ENCODE measurements at places on chromosomes 13 and 19.
A peak's percentile ranks its signal among the peaks of the same experiment; 100 is the strongest.

DNA sequence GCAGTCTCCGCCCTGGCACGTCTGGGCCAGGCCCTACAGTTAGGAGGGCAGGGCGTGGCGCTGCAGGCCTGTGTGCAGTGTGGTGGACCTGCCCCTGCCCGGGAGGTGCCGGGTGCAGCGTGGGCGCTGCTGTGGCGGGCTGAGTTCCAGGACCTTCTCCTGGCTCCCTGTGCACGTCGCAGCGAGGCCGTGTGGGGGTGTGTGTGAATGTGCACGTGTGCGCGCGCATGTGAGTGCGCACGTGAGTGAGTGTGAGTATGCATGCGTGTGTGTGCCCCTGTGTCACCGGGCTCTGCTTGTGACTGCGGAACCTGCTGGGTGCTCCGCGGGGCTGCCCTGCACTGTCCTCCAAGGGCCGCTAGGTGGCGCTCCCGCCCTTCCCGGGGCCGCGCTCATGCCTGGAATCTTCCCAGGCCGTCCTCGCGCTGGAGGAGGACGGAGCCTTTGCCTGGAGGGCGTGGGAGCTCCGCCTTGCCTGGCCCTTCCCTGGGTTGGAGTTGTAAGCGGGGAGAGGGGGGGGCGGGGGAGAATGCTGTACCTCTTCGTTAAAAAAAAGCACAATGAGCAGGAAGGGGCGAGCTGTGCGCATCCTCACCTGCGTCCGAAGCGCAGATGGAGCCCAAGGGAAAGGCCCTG, 79.3 kb downstream of the KDM4B start:
- peak; percentile 84 for DNase-seq

- DNase-seq: no peak
Observed at GRCh38 chr19:17266589-17266974, 661 bp upstream of the BABAM1 start.

- no peak for DNase-seq
Observed at GRCh38 chr13:109666656-109667055, 119.7 kb downstream of the IRS2 start.

DNA sequence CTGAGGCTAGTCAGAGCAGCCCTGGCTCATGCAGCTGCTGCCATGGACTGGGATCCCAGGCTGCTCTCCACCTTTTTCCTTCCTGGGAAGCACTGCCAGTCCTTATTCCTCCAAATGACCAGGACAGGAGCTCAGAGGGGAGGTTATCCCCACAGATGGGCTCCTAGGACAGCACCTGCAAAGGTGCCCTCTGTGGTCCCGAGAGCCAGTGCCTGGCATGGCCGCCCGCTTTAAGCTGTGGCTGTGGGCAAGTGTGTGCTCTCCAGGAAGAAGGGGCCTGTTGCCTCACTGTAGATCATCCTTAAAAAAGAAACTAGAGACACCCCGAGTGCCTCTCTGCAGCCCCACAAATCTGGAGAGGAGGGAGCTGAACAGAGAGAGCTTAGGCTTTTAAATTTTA, 83.6 kb downstream of the C1QTNF9 start:
- no peak for DNase-seq

- DNase-seq: no peak
Observed at GRCh38 chr13:73972545-73972944, 161.7 kb downstream of the KLF12 start.

DNA sequence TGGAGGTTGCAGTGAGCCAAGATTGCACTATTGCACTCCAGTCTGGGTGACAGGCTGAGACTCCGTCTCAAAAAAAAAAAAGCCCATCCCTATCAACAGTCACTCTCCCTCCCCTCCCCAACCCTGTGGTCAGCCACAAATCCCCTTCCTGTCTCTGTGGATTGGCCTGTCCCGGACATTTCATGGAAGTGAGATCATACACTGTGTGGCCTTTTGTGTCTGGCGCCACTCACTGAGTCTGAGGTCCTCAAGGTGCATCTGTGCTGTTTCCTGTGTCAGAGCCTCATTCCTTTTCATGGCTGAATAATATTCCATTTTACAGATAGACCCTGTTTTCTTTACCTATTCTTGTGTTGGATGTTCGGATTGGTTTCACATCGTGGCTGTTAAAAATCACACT, 149.5 kb downstream of the PTPRS start:
- DNase-seq: peak; percentile 36

DNA sequence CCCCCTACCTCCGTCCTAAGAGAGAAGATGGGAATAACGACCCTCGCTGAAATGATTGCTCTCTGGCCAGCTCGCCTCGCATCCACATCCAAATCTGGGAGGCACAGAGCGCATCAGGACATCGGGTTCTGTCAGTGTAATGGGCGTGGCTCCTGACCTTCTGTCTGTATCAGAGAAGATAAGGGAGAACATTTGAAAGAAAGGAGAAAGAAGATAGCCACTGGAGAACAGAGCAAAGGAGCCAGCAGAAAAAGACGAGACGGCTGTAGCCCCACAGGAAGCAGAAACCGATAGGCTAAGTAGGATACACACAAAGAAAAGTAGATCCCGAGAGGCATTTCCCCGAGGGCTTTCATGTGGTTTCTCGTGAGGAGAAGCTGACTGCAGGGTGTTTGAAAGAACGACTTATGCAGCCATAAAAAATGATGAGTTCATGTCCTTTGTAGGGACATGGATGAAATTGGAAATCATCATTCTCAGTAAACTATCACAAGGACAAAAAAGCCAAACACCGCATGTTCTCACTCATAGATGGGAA, 14.0 kb upstream of the GJB2 start:
- DNase-seq: no peak

DNA sequence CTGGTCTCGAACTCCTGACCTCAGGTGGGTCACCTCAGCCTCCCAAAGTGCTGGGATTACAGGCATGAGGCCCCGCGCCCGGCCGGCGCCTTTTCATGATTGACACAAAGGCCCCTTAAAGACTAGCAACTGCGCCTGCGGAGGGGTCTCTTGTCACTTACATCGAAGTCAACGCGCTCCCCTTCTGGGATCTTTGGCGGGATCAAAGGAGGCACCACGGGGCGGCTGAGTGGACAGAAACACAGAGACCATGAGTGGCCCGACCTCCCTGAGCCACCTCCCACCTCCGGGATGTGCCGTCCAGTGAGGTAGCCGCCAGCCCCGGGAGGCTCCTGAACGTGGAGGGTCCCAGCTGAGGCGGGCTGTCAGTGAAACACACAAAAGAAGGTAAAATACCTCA, 7.3 kb downstream of the TNNT1 start:
- no peak for DNase-seq

DNA sequence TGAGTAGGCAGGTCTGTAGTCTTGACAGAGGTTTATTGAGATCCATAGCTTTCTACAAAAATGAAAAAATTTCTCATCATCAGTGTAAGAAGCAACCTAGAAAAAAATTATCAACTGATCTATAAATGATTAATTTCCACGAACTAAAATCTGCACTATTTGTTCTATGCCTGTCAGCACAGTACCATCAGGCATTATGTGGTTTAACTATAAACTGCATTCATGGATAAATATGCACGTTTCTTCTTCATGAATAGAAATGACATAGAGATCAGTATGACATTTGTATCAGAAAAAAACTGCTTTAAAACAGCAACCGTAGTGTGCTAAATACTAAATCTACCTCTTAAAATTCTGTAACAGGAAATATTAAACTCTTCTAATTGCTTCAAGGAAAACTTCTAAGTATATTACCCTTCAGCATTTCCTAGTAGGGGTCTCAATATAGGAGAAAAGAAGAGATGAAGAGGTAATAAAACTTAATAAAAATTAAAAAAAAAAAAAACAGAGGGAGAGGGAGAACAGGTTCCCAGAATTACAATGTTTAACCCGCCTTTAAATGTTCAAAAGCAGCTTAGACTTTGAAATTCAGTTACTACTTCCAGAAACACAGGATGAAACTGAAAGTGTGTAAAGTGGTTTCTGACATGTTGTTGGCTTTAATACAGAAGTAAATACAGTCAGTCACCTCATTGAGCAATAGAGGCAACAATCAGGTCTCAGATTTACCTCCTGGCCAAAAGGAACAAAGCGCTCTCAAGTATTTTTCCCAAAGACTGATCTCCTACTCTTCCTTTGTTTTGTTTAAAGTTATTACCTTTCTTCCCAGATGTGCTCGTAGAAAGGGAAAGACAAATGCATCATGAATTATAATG, 144.4 kb downstream of the DIAPH3 start:
- DNase-seq: no peak

DNA sequence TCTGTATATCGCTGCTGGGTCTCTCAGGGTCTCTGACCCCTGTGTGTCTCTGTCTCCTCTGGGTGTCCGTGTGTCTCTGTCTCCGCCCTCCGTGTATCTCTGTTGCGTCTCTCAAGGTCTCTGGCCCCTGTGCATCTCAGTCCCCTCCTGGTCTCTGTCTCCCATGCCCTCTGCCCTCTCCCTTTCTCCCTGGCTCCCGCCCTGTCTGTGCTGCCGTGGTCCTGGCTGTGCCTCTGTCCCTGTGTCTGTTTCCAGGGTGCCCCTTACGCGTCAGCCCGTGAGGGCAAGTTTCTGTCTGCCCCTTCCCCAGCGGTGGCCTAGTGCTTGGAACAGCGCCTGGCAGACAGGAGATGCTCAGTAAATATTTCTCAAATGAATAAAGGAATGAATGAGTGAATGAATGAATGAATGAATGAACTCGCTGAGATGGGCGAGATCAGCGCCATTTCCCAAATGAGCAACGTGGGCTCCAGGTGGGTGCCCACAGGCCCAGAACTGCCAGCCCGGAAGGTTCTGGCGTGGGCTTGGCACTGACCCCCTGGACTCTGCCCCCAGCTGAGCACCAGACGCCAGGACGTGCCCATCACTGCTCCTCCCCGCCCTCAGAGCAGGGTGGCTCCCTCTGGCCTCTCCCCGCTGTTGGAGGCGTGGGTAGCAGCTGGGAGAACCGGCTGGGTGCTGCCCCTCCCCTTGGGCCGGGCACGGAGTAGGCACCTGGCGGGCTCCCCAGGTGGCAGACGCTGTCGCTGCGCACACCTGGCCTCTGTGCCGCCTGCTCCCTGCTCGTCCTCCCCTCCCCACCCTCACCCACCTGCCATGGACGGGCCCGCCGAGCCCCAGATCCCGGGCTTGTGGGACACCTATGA, at the start of gene SULT2B1:
SULT2B1 (plus strand) TSS at position 736 of the 866 bp plus-strand sequence; CDS start at position 817, 81 bp downstream.
- no peak for DNase-seq

- DNase-seq: no peak
Observed at GRCh38 chr13:88107570-88107969, 436.4 kb downstream of the SLITRK5 start.

GRCh38 chr19:45913874-45914830, at the start of gene NANOS2:
TSS of gene NANOS2 (minus strand) at chr19:45914778. CDS start at chr19:45914693, 85 bp downstream.
- peak; percentile 31 for DNase-seq

GRCh38 chr19:28386066-28386465, 826.9 kb downstream of the UQCRFS1 start:
- DNase-seq: no peak

DNA sequence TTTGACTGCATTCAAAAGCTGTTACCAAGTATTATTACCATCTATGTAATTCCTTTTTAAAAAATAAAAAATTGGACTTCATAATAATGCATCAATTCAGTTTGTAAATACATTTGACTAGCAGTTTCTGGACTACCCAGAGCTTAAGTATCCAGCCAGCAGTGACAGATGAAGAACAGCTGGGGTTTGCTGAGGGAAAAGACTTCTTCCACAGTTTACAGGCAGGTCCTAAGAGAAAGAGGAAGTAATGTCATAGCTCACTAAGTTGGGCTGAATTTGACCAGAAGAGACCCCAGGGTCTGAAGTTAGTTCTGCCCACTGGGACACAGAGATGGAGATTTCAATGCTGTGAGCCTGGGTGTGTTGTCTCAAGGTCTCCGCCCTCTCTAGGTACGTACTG, 96.4 kb downstream of the MBNL2 start:
- peak; percentile 29 for DNase-seq

DNA sequence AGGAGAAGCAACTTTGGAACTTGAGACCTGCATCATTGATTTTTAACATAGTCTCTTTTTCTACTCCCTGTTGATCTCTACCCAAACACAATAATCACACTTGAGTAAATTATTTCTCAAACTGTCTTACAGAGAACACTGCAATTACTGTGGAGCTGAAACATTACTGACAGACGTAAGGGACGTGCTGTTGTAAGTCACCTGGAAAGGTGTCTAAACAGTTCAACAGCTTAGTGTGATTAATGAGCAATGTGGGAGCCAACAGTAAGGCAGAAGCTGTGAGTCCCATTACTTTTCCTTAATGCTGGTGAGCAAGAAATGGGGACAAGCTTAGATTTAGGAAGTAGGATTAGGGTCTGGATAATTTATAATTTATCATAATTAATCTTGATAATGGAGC, 265.7 kb downstream of the DLEU7 start:
- DNase-seq: no peak

DNA sequence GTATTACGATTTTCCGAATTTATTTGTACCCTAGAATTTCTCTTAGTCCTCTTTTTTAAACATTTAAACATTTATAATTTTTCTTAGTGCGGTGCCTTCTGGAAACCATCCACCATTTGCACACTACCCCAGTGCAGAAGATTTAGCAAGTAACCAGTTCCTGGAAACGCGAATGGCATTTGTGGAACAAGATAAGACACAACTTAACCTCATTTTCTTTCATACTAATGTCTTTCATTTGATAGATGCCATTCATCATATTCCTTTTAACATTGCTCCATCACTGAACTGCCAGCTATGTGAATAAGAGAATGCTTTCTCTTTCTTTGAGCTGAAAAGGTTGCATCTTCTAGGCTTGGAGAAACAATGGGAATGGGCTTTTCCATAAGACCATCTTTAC, 6.8 kb downstream of the FRY start:
- DNase-seq: no peak

- DNase-seq: no peak
Observed at GRCh38 chr13:33193428-33193974, 92.1 kb downstream of the STARD13 start.

DNA sequence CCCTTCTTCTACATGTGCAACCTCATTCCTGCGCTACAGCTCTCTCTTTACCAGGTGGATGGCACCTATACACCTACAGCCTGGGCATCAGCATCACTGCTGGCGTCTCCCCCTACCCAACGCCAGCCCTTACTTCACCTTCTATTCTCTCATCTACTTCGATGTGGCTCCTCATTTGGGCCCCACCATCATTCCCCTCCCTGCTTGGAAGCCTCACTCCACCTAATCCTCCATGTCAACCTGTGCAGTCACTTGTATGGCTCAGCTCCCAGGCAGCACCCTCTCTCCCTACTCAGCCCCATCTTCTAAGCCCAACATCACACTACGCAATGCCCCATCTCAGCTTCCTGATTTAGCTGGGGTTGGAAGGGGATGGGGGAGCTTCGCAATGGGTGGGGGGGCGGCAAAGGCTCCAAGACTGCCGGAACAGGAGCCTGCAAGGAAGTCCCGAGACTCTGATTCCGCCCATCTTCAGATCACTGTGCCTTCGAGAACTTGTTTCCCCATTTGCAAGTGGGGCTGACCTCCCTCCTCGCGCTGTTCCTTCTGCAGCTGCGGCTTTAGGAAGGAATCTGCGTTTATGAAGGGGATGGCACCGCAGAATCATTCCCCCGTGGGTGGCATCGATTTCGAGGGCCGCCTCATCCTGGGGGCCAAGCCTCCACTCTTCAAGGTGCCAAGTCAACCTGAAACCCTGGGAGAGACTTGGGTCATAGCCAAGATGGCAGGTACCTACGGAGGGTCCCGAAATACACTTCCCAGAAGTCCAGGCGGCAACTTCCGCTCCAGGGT, 913 bp downstream of the MZF1 start:
- no peak for DNase-seq
